ENCODE measurements at places on chromosomes 7 and 10.

GRCh38 chr10:67884842-67885670 is 600 bp downstream of the SIRT1 start:
- peak; percentile 89 for DNase-seq

- no peak for DNase-seq
Observed at GRCh38 chr7:108441392-108441955, 14.8 kb downstream of the NRCAM start.

GRCh38 chr7:149559711-149560110 is 62.1 kb upstream of the ZNF746 start:
- no peak for DNase-seq

- DNase-seq, result no peak
Observed at GRCh38 chr10:123150986-123151736, 3.0 kb upstream of the BUB3 start.

- DNase-seq, result no peak
Observed at GRCh38 chr7:157738066-157738460, 401.3 kb downstream of the DNAJB6 start.

DNA sequence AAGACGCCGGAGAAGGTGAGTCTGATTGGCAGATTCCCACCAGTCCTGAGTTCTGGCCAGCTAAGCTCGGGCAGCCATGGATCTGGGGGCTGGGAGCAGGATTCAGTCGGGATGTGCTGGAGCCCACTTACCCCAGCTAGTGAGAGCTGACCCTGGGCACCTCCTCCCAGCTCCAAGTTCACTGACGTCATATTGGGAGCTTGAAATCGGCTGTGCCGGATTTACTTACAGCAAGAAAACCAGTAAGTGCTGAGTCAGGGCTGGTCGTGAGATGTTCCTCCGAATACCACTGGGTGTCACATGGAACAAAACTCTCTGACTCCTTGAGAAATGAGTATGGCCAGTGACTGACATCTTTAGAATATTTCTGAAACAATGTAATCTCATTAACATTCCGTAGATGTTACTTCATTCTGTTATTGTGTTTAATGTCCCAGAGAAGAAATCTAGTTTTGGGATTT is 621.2 kb downstream of the SDK1 start:
- DNase-seq, result no peak

DNA sequence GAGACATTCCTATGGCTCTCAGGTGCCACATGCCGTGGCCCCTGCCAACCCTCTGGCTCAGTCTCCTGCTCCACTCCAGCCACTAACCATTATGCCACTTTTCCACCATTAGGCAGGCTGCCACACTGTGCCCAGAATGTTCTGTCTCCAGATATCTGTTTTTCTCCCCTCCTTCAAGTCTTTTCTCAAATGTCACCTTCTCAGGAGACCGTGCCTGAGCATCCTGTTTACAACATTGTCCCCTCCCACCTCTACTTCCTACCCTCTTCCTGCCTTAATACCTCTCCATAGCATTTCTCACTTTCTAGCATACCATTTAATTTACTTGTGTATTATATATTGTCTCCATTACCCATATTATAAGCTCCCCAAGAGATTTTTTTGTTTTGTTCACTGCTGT is 162.5 kb upstream of the LYZL2 start:
- DNase-seq, result no peak

DNA sequence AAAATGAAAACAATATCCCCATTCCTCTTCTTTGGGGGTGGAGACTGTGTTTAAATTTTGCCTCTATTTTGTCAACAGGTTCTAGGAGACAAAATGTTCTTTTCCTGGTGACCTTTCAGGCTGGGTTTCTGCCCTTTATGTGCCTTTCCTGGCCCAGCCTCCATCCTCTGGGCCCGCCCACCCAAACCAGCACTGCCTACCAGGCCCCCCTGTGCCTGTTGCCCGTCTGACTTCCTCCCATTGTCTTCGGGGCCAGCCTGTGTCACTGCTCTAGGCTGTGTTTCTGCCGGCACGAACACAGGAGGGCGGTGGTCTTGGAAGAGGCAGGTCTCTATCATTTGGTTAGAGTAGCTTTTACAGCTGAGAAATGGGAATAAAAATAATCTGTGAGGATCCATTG is 13.9 kb downstream of the TSPAN14 start:
- DNase-seq, result peak; percentile 75

- no peak for DNase-seq
Observed at GRCh38 chr10:62183442-62183841, 85.2 kb downstream of the RTKN2 start.

- DNase-seq, result no peak
Observed at GRCh38 chr7:149772956-149773434, 393 bp downstream of the ZNF467 start.

- DNase-seq, result peak; percentile 66
Observed at GRCh38 chr10:102231357-102232318, 5.5 kb downstream of the ELOVL3 start.

- no peak for DNase-seq
Observed at GRCh38 chr10:113959383-113959760, 84.3 kb upstream of the ADRB1 start.

GRCh38 chr7:93036807-93037206 is 81.0 kb downstream of the SAMD9 start:
- DNase-seq, result no peak

DNA sequence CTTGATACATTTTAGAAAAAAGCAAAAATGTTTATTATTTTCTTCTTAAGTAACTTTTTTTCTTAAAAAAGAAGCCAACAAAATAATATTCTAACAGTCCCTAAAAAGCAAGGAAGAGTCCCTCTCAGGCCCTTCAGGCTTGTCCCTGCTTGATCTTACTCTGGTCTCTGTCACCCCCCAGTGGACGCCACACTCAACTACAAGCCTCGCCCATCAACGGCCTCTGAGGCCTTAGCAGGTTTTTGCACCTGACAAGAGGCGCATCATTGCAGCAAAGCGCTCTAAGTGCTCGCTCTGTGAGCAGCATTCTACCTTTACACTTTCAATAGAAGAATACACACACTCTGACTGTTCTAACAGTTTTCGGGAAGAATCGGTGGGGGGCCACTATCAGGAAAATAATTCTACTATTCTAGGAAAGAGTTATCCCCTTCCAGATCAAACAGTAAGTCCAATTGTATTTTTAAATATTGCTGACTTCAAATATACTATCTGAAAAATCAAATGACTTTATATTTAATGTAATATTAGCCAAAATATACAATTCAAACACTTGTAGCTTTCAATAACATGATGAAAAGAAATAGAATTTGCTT is 139.2 kb downstream of the USP6NL start:
- DNase-seq, result peak; percentile 66

- DNase-seq, result no peak
Observed at GRCh38 chr7:1937252-1937605, 267.2 kb downstream of the ELFN1 start.

DNA sequence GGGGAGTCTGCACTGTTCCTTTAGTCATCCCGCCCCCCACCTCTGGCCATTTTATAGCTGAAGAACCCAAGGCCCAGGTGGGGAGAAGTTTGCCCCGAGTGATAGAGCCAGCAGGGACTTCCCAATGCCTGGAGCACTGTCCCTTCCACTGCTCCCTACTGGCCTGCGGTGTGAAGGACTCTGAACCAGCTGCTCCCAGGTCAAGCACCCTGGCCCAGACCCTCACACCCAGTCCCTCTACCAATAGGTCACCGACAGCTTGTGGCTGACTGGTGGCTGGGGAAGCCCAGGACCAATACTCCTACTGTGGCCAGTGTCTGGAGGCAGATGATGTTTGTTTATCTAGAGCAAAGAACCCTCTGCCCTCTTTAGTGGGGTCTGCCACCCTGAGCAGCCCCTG is 167.9 kb downstream of the LCOR start:
- no peak for DNase-seq

- peak; percentile 24 for DNase-seq
Observed at GRCh38 chr10:115092555-115093285, 445 bp upstream of the ATRNL1 start.

DNA sequence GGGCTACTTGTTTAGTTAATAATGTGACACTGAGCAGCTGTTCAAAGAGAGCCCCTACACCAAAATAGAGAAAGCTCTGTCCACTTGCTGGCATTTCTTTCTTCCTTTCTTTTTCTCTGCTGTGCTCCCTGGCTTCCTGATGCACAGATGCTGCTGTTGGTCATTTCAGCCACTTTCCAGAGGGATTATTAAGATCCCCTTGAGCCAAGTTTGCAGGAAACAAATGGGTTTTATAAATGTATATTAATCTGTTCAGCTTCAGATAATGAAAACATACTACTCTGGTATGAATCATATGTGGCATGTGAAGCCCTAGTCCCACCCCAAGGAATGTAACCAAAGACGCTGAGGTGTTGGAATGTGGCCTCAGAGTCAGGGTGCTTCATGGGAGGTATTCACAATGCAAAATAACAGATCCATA is 638.2 kb upstream of the FZD8 start:
- DNase-seq, result no peak

DNA sequence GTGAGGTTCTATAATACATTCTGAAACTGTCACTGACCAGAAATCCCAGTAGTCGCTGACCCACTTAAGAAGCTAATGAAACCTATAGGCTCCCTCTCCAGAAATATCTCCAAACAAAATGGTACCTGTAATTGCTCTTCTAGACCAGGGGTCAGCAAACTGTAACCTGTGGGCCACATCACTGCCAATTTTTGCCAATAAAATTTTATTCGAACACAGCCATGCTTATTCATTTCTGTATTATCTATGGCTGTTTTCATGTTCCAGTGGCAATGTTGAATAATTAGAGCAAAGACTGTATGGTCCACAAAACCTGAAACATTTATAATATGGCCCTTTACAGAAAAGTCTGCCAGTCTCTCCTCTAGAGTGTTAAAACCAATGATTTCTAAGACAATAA is 37.2 kb upstream of the SVIL start:
- no peak for DNase-seq

DNA sequence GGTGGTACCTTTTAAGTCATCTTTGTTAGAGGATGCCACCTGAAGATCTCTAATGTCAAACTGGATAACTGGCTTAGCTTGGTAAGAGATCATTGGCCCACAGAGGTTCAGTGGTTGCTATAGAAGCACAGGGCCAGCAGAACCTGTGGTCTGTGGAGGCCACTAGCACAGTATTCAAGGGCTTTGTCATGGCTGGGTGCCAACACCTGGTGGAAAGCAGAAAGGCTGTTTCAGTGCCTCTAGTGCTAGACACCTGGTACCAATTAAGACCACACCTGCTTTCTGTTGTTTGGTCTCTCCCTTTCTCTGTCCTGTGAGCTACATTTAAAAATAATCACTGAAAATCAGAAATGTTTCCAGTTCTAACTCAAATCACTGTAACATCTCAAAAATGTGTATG is 10.0 kb upstream of the PCGF5 start:
- DNase-seq, result no peak

DNA sequence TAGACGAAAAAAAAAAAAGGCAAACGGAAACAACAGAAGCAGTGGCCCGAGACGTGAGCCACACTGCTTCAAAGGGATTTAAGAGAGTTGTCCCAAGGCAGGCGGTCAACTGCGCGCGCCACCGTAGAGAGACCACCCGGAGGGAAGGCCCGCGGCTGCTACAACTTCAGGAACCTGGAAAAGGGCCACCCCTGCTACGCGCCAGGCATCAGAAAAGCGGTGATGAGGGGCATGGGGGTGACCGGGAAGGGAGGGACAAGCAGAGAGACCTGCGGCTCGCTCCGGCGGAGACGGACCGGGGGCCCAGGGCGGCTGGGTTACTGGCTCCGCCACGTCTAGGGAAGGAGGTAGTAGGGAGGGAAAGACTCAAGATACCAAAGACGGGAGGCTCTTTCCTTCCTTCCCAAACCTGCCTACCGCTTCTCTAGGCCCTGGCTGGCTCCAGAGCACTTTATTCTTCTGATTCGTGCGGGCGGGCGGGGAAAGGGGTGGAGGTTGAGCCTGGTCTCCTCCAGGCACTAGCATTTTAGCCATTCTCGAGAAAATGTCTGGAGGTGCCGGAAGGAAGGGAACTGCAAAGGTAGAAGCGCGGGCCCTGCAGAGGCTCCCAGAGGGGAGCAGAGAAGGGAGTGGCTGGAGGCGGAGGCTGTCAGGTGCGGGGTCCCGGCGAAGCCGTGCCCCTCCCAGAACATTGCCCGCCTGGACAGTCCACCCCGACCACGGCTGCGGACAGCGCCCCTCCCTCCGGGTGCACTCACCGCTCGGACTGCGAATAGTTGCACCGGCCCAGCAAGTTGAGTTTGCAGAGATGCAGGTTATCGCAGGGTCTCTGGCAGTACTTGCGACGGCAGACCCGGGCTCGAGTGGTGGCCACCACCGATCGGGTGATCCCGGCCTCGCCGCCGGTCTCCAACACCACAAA is 993 bp downstream of the ZC3HAV1 start:
- no peak for DNase-seq

DNA sequence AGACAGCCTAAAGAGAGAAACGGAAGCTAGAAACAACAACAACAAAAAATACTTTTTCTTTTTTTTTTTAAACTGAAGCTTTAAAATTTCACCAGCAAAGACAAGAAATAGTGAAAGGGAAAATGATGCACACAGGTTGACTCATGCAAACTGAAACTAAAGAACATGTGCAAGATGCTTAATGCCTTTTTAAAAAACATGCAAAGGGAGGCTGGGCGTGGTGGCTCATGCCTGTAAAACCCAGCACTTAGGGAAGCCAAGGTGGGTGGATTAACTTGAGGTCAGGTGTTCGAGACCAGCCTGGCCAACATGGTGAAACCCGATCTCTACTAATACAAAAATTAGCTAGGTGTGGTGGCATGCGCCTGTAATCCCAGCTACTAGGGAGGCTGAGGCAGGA is 15.1 kb upstream of the CUBN start:
- DNase-seq, result no peak

DNA sequence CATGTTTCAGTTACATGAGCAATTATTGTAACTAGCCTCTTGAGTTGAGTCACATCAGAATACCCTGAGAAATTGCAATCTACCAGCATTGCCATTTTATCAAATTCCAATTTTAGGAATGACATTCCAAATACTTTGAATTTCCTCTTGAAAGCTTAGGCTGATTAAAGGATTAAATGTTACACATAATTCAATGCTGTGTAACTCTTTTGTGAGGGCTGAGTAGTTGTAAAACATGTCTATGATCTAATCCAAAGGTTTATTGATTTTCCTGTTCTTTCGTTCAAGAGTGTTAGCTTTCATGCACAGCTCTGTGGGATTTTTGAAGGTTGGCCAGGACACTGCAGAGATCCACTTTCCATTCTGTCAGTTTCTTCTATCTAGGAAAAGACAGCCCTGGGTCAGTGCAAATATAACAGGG is 193.1 kb downstream of the SORCS1 start:
- no peak for DNase-seq

DNA sequence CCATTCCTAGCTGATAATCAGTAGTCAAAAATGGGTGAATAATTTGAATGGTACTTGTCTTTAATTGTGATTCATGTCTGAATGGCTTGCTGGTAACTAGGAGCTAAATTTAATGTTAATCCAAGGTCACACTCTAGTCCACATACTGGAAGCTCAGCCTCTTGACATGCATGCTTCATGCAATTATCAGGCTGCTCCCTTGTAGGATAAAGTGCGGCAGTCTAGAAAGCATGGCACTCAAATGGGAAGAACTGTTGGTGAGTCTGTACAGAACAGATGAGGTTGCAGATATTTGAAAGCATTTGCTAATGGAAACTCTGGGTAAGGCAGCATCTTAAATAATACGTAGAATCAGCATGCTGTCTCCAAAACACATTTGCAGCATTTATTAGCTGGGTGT is 499.4 kb downstream of the AUTS2 start:
- no peak for DNase-seq

GRCh38 chr10:125976960-125977605 is 80.7 kb downstream of the FANK1 start:
- DNase-seq, result no peak

Measured in CD4-positive, alpha-beta T cell (primary cell).